ENCODE measurements at places on chromosomes 2 and 18.

GRCh38 chr2:216860426-216861137, 718 bp upstream of the TNP1 start:
- no peak for DNase-seq

- no peak for DNase-seq
Observed at GRCh38 chr2:43125090-43125998, 101.1 kb downstream of the ZFP36L2 start.

DNA sequence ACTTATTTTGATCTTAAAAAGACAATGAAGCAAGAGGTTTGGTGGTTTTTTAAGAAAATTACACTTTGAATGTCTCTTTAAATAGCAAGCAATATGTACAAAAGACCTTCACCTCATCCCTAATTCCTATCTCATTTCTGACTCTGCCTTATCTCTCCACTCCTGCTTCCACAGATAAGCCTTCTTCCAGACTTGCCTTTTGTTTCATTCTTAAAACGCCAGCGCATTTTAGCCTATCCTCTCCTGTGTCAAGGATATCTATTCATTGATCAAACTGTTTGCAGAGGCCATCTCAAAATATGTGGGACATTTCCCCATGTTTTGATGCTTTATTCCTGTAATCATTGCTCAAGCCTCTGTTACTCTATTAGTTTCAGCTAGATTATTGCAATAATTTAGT, 562.5 kb downstream of the PARD3B start:
- DNase-seq: no peak

GRCh38 chr2:102703748-102704147, 58.1 kb upstream of the TMEM182 start:
- no peak for DNase-seq

DNA sequence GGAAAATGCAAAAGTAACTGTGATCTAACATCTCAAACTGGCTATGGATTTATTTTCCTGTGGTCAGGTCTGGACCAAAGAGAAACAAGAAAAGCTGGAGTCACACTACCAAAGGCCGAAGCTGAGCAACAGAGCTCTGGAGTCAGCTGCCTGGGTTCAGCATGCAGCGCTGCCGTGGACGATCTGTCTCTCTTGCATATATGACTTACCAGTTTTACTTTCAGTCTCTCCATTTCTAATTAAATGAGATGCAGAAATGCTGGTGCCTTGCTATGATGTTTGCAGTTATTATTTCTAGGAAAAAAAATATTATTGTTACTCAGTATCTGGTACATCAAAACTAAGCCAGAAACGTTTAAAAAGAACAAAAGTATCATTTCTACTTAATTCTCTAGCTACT, 813.2 kb downstream of the RNF144A start:
- no peak for DNase-seq

DNA sequence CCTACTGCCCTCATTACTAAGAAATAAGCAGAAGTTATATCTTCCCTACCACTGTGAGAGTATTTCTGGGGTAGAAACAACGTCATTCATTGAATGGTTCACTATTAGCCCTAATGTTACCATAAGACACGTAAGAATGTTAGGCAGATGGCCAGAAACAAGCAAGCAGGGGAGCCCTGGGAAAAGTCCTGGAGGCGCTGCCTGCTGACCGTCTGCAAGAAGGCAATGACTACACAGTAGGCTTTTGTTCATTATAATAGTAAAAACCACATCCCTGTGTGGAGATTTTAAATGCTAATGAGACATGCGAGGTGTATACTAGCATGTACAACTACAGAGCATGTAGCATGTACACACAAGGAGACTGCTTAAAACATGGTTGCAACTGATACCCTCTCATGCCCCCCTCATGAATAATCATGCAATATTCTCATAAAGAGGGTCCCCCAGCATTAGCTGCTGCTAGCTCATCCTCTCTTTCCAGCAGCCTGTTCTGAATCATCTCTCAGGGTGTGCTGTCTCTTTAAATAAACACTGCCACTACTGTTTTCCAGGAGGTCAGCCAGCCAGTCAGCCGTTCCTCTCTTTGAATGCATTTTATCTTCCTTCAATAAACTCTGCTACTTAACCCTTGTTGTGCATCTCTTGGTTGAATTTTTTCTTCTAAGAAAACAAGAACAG, 23.6 kb downstream of the SUCLG1 start:
- no peak for DNase-seq

GRCh38 chr2:45256173-45256866, 247.1 kb upstream of the SIX2 start:
- DNase-seq: no peak

DNA sequence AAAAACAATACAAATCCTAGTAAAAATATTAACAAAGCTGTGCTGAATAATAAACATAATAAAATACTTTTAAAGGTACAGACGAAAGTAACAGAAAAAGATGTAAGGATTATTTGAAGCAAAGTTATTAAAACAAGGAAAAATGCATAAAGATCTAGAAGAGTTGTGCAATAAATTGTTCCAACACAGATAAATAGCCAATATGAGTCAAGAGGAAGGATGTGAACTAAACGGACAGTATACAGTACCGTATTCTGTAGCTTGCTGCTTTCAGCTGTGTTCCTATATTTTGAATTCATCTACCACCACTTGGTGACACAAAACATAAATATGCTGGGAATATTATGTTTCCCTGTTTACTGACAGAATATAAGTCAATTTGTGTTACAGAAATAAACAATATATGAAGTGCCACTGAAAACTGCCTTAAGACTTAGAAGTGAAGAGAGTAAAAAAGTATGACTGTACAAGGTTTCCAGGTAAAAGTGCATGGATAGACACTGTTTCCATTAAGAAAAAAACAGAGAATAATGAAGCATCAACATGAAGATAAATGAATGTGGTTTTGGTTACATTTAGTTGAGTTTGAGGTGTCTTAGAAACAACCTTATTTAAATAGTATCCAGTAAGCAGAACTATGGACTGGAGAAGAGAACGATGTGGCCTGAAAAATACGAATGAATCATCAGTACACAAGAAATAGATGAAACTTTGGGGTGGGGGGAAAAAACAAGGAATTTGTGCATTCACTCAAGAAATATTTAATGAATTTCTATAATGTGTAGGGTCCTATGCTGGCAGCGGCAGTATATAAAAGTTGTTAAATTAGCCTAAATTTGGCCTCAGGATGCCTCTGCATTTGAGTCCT, 13.1 kb downstream of the PPP3R1 start:
- no peak for DNase-seq

- DNase-seq: no peak
Observed at GRCh38 chr2:188610827-188611226, 319.2 kb downstream of the GULP1 start.

- no peak for DNase-seq
Observed at GRCh38 chr2:110157153-110157793, 41.7 kb upstream of the MALL start.

GRCh38 chr2:67650291-67651133, 253.4 kb downstream of the ETAA1 start:
- DNase-seq: no peak

DNA sequence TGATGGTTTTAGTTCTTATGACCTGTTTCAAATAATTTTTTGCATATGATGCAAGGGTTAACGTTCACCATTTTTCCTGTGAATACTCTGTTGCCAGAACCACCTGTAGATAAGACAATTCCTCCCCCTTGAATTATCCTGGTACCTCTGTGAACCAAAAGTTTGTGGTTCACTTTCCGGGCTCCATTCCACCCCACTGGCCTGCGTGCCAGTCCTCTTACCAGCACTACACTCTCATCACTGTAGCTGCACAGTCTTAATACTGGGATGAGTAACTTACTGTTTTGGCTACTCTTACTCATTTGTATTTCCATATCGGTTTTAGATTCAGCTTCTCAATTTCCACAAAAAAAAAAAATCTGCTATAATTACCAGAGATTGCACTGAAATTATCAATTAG, 34.4 kb downstream of the AFG3L2 start:
- no peak for DNase-seq

DNA sequence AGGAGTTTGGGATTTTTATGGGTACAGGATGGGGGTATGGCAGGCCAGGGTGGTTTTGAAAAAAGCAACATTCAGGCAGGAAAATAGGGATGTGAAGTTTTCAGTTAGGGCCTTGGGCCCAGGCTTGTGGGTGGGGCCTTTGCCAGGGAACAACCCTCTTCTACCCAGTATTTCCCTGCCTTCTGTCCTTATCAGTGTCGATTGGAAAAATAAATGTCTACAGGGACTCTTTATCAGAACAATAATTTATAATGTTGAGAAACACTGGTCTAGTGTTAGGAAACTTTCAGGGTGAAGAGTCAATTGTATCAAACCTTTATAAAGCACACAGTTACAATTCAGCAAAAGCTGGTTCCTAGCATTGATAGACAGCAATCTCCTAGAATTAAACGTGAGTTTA, 214.1 kb upstream of the NABP1 start:
- no peak for DNase-seq

DNA sequence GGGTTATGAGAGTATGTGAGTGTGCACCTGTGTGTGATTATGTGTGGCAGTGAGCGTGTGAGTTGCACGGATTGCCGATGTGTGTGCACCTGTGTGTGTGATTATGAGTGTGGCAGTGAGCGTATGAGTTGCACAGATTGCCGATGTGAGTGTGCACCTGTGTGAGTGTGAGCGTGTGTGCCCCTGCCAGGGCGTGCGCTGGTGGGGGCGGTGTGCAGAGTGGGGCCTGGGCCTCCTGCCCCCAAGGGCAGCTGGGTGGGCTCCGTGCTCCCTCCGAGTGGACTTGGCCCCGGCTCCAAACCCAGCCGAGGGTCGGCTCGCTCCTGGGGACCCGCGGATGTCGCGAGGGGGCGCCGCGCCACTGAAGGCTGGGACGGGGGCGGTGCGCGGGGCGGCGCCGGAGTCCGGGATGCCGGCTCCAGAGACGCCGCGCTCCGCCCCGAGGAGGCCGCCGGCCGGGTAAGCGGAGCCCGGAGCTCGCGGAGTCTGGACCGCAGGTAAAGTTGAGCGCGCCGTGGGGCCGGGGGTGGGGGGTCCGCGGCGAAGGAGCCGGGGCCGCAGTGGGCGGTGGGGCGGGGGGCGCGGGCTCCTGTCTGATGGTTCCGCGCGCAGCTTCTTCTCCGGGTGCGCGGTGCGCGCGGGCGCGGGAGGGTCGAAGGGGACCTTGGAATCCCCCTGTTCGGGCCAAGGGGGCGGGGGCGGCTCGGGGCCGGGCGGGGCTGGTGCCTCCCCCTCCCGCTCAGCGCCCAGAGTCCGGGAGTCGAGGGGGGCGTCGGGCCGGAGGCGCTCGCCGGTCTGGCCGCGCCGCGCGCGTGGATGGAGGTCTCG, at the start of gene KCNG2:
KCNG2 (plus strand) TSS at position 421 of the 828 bp plus-strand sequence. CDS start 65,730 bp downstream, outside the sequence.
- no peak for DNase-seq

DNA sequence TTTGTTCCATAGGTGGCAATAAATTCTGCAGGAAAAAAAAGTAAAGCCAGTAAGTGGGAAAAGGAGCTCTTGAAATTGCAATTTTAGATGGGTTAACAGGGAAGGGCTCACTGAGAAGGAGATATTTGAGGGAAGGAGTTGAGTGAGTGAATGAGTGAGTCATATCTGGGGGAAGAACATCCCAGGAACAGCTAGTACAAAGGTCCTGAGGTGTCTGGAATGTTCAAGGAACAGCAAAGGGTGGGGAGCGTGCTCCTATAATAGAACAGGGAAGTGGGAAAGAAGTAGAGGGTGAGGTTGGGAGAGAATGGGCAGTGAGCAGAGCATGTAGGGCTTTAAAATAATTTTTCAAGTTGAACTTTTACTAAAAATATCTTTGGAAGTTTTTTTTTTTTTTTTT, 68.0 kb upstream of the PSME4 start:
- no peak for DNase-seq

DNA sequence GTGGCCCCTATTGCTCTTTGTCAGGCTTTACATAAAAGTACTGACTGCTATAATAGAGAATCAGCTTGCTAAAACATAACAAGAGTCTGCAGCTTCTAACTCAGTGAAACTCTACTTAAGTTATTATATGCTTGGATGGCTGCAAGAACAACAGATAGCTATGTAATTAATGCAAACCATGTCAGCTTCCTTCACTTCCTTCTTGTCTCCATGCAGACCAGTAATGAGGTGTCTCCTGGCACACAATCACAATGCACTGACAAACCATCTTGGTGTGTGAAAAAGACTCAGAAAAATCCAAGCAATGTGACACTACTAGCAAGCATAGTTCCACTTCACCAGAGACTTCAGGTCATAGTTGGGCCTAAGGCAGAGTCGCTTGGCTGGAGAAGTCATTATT, 2068.9 kb upstream of the PIK3C3 start:
- DNase-seq: no peak

DNA sequence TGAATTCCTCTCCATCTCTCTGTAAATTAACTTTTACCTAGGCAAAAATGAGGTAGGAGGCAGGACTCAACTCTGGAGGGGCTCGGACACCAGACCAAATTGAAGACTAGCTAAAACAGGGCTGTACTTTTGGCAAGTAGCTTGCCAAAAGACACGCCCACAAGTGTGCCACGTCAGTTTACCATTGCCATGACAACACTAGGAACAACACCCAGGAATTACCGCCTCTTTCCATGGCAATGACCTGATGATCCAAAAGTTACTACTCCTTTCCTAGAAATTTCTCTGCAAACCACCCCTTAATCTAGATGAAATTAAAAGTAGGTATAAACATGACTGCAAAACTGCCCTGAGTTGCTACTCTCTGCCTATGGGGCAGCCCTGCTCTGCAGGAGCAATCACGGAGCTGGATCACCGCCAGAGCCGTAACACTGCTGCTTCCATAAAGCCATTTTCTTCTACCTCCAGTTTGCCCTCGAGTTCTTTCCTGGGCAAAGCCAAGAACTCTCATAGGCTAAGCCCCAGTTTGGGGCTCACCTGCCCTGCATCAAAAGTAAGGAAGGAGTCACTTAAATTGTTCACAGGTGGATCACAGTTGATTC, 66.0 kb upstream of the FAM136A start:
- DNase-seq: no peak

DNA sequence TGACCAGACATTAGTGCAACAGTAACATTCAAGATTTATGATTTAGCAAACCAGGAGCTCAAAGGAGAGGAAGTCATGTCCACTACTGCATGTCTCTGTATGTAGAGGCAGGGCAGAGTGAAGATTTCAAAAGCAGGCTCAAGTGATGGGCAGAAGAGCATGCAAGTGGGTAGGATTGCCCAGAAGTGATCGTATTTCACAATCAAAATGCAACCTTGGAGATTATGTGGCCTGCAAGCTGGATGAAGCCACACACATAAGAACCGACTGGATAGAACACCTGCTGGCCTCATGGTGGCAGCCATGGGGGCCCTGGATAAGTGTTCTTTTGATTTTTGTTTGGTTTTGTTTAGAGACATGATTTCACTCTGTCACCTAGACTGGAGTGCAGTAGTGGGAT, 286.8 kb upstream of the RAB12 start:
- DNase-seq: no peak

- no peak for DNase-seq
Observed at GRCh38 chr18:45197526-45197970, 417.7 kb upstream of the SLC14A2 start.

GRCh38 chr18:23950644-23951043, 63.9 kb upstream of the TTC39C start:
- DNase-seq: no peak

DNA sequence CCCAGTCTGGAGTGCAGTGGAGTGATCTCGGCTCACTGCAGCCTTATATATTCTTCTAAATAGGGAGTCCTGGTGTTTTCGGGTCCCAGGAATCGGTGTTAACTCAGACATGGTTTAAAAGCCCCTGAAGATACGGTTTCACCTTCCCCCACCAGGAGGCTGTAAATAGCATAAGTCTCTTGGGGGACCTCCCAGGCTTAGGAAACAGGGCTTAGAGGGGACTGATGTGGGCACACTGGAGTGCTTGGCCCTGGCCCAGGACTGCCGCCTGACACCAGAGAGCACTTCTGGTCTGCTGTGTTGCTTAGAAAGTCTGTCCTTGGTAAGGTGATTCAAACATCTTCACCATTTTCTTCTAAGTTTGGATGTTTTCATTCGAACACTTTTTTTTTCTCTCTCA, 39.7 kb upstream of the MAP4K4 start:
- no peak for DNase-seq

- DNase-seq: no peak
Observed at GRCh38 chr2:10752236-10752635, 30.8 kb downstream of the ATP6V1C2 start.
